ENCODE measurements at places on chromosomes 1 and 21.
A peak's percentile ranks its signal among the peaks of the same experiment; 100 is the strongest.

DNA sequence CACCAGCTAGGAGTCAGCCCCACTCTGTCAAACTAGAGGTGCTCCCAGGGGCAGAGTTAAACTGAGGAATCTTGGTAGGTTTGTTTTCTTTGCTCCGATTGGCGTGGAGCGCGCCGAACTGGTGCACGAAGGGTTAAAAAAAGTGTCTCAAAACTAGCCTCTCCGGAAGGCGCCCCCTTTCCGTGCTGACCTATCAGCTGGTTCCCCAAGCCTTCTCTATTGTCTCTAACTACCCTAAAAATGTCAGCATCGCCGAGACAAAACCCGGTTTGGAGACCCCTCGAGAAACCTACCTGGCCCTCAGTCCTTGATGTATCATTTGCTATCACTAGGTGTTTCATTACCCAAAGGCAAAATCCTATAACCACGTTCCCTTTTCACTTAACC, 2.2 kb downstream of the TGFB2 start:
- no peak for DNase-seq

DNA sequence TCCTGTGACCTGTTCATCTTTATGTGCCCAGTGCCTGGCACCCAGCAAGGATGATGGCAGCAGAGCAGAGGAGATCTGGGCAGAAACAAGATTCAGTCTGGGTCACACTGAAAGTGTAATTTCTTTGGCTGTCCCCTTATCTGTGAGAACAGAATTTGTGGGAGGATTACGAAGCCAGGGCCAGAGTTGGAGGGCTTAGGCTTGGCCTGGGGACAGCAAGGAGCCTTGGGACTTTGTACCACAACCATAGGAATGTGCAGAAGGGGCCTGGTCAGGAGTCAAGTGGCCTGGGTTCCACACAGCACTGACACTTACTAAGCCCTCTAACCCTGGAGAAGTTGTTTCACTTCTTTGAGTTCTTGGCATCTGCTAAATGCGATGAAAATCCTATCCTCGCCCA, 12.8 kb downstream of the PMVK start:
- DNase-seq: no peak

GRCh38 chr1:1215080-1215676, 1.2 kb upstream of the TNFRSF4 start:
- DNase-seq: no peak

GRCh38 chr1:32611859-32612188, 38.5 kb downstream of the ZBTB8OS start:
- DNase-seq: no peak

- no peak for DNase-seq
Observed at GRCh38 chr1:157032303-157032702, 13.2 kb downstream of the ARHGEF11 start.

- DNase-seq: peak; percentile 4
Observed at GRCh38 chr1:99481391-99481996, 164.4 kb upstream of the PALMD start.

DNA sequence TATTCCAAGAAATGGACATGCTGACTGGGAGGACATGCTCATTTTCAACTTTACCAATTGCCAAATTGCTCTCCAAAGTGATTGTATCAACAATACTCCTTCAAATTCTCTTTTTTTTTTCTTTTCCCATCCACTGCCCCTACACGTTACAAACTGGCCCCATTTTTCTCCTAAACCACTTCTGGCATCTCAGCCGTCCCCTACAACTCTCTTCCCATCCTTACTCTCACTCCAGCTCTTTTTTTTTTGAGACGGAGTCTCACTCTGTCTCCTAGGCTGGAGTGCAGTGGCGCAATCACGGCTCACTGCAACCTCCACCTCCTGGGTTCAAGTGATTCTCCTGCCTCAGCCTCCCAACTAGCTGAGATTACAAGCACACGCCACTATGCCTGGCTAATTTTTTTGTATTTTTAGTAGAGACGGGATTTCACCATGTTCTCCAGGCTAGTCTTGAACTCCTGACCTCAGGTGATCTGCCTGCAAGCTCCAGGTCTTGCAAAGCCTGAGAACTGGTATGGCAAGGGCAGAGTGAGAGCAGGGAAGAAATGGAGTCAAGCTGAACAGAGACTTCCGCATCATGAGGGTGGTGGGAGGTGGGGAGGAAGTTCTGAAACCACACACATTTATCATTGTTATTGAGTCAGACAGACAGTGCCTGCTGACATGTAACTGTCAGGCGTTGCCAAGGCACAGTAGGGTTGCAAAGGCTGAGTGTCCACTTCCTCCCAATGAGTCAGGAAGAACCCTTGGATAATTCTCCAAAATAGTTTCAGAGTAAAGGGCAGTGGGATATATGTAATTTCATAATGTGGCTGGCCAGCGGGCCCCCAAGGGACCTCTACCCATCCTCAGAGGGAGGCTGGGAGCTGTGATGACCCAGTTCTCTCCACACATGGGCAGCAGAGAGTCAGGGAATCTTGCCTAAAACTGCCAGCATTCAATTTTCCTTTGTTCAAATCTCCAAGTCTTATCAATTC, 17.4 kb downstream of the CELA3A start:
- DNase-seq: no peak

- no peak for DNase-seq
Observed at GRCh38 chr1:41795205-41795762, 123.4 kb downstream of the HIVEP3 start.

GRCh38 chr1:108708691-108709660, 3.7 kb upstream of the FNDC7 start:
- no peak for DNase-seq

- DNase-seq: no peak
Observed at GRCh38 chr1:168497376-168497950, 46.3 kb downstream of the XCL2 start.

GRCh38 chr1:216600730-216601609, 122.3 kb downstream of the ESRRG start:
- peak; percentile 3 for DNase-seq

- no peak for DNase-seq
Observed at GRCh38 chr1:226901421-226901820, 31.0 kb downstream of the PSEN2 start.

DNA sequence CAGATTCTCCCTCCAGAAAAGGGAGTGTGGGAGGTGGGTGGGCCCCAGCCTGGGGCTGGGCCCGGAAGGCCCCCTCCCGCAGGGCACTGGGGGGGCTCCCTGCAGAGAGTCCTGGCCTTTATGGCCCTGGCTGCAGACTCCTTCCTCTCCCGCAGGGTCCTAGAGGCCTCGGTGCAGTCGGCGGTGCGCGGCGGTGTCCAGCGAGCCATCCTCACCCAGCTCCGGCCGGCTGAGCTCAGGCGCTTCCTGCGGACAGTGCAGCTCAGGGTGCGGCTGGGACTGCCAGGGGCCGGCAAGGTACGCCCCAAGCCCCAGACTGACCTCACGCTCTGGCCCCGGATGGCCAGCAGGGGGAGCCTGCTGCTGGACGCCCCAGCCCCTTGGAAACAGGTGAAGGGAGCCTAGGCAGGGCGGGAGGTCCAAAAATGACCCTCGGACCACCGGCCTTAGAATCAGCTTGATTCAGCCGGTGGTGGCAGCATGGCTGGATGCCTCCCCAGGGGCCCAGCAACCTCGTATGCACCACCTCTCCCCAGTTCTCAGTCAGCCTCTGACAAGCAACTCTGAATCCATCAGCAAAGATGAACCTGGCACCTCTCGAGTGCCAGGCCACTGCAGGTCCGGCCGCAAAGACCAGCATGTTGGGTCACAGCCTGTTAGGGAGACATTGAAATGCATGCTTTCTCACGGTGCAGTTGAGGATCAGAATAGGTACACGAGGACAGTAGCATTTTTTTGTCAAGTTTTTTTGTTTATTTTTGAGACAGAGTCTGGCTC, 20.6 kb downstream of the MTHFR start:
- peak; percentile 83 for DNase-seq

GRCh38 chr1:213136190-213136917, 85.3 kb downstream of the RPS6KC1 start:
- DNase-seq: no peak

DNA sequence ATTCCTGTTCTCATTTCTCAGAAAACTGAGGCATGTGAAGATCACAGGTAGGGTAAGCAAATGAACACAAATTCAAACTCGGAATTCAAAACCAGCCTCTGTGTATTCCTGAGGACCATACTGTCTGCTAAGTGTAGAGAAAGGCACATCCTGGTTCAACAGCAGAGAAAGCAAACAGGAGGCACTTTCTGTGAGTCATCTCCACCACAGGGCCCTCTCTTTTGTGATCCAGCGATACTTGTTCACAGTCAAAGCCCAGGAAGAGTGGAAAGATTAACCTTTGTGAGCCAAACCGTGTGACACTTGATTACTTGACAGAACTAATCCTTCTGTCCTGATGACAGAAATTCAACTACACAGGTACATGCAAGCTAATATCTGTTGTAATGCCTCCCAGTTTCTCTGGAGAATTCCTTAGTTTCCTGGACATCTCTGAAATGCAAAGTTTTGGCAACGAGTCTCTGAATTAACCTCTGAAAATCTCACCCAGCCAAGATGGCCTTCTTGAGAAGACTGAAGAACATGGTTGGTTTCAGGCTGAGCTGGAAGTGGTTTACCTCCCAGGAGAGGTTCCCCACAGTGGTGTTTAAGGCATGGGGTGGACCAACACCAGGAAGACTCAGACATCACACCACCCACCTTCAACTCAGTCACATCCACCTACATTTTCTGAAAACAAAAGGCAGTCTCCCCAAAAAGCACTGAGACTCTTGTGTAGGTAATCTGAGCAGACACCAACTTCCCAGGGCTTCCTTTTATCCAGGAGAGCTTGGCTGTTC, 98.2 kb upstream of the ERG start:
- DNase-seq: no peak

GRCh38 chr1:219988387-219988786, 57.9 kb downstream of the EPRS1 start:
- DNase-seq: peak; percentile 8

GRCh38 chr1:4468804-4469514, 185.4 kb upstream of the AJAP1 start:
- no peak for DNase-seq

GRCh38 chr21:41692185-41692565, 74.7 kb downstream of the RIPK4 start:
- DNase-seq: no peak

DNA sequence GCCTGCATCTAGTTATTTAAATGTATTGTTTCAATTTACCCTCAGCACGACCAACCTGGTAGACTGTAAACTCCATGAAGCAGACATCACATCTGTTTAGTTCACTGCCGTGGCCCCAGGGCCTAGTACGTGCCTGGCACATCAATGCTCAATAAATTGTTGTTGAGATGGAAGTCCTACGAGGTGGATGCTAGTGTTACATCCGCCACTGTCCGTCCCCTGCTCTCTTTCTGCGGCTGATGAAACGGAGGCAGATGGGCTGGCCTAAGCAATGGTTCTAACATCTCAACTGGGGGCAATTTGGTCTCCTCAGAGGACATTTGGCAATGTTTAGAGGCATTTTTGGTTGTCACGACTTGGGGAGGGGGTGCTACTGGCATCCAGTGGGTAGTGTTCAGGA, 121.4 kb upstream of the IGSF21 start:
- DNase-seq: no peak

GRCh38 chr1:228423404-228424053, 6.9 kb upstream of the TRIM17 start:
- DNase-seq: no peak

DNA sequence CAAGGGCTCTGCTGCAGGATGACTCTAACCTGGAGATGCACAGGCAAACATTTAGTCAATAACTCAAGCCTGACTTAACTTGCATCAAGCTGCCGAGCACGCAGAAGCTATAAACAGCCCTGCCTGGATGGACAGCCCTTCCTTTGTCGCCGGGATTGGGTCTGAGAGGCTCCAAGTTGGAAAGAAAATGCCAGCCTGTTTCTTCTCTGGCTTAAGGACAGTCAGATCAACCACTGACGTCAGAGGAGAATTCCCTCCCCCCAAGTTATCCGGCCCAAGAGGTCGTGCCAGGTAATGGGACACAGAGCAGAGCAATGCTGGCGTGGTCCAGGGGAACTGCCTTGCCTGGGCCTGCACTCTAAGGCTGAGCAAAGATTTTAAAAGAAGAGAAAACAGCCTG, 27.1 kb upstream of the LRRC38 start:
- DNase-seq: no peak

DNA sequence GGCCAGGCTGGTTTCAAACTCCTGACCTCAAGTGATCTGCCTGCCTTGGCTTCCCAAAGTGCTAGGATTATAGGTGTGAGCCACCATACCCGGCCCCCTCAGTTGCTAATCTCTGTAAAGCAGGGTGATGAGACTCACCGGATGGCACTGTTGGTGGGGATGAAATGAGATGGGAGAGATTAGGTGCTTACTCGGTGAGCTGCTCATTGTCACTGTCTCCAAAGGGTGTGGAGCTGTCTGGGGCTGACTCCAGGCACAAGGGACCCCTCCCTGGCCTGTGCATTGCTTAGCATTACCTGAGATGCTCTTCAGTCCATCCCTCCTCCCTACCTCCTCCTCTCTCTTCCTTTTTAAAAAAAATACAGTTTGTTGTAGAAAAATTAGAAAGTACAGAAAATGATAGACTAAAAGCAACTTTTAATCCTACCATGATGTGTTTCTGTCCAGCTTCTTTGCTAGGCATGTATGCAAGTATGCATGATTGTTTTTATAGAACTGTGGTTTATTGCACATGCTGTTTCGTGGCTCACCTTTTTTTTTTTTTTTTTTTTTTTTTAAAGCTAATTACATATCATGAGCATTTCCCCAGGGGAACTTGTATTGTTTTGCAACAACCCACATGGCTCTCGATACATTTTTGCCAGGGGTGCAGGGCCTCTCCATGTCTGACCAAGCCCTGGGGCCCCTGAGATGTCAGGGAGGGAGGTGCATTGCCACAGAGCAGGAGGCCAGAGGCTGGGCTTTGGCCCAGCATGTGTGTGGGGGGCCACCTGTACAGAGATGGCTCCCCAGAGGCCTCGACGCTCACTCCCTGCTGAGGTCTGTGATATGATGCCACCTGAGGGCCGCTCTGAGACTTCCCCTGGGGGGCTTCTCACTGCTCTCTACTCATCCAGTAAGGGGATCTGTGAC, 55.4 kb downstream of the ARHGEF10L start:
- DNase-seq: no peak

GRCh38 chr1:43549921-43550597, 19.4 kb downstream of the PTPRF start:
- DNase-seq: no peak

GRCh38 chr1:187537936-187538335, 709.2 kb downstream of the PLA2G4A start:
- no peak for DNase-seq

DNA sequence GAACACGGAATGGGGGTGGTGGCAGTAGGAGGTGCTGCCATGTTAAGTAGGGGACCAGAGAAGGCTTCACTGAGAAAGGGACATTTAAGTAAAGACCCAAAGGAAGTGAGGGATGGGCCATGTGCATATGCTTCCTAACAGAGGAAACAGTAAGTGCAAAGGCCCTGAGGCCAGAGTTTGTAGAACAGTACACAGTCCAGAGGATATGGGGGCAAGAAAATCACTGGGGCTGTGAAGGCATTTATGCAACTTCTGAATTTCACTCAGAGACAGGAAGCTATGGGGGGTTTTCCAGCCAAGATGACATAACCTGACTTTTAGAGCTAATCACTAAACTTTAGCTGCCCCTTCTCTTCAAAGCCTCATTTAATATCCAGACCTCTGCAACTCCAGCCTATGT, 202.5 kb upstream of the EDN2 start:
- no peak for DNase-seq
